ENCODE measurements at places on chromosomes 3 and 15. TPM values are rescaled to one million over a fixed set of nuclear protein-coding genes. Genes with fewer than 3 reads are reported as not detected.

The C3orf70 gene
- 2.6 TPM for total RNA-seq

The LAMB2 gene
- total RNA-seq: 1,289 TPM

The C3orf20 gene
- not detected for total RNA-seq

The CHRFAM7A gene
- 0.51 TPM for total RNA-seq

GRCh38 chr3:152927131-152927530 lies 92.2 kb downstream of the P2RY1 start:
- no peak for DNase-seq

GRCh38 chr3:13171704-13172643 lies 98.7 kb upstream of the IQSEC1 start:
- DNase-seq: no peak

DNA sequence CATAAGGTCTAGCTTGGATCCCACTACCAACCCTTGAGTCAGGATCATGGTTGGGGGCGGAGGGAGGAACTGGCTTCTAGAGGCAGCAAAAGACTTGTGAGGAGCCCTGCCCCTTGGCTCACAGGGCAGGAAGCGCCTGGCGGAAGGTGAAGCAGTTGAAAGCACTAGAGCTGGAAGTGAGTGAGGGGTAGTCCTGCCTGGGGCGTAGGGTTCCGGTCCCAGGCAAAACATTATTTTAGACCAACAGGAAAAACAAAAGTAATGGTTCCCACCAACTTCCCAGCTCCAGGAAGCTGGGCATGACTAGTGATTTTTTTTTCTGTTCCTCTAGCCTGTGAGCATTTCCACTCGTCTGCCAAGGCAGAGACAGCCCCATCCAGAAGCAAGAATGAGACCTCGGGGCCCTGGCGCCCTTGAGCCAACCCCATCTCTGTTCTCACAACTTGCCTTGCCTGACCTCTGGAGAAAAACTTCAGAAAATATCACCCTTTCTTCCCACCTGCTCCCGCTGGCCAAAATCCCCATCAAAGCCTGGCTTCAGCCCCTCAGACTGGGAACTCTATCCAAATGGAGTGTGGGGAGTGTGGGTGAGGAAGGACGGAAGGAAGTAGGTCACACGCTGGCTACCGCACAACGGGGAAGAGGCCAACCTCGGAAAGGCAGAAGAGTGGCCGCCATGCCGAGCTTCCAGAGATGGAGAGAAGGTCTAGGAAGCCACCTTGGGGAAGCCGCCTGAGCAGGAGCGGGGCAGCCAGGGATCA lies 57.5 kb downstream of the RBPMS2 start:
- peak; percentile 91 for DNase-seq

DNA sequence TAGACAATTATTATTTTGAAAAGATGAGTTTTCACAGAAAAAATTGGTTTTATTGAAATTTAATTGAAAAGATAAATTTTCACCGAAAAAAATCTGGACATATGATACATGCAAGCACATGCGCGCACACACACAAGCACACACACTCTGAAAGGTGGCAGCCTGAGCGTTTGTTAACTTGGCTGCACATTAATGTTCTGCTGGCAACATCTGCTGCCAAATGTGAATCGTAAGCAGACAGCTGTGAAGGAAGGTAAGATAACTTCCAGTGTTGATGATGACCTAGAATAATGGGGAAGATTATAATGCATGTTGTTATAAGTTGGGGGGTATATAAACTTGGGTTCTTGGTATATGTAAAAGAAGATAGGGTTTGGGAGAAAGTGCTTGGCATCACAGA lies 18.4 kb upstream of the CMTM7 start:
- no peak for DNase-seq

- DNase-seq: no peak
Observed at GRCh38 chr3:71805199-71805598, 20.3 kb upstream of the PROK2 start.

- DNase-seq: no peak
Observed at GRCh38 chr15:24054547-24055245, 367.6 kb upstream of the NDN start.

DNA sequence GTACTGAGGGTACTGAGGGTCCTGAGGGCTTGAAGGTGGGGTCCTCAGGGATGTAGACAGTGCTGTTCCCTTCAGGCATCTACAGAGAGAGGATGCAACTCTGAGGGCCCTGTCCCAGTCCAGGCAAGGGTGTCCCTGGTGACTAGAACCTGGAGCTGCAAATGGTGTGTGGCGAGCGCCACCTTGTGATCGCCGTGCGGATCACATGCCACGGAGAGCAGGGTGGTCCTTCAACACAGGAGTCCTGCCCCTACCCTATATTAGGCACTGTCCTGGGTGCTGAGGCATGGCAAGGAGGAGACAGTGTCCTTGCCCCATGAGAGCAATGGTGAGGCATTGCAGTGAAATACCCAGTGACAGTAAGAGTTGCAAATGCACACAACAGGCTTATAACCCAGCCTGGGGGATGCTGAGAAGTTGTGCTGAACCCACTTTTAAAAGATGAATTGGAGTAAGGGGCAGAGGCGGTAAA lies 23.6 kb downstream of the RHCG start:
- peak; percentile 84 for DNase-seq

GRCh38 chr3:106290304-106290997 lies 421.6 kb upstream of the CBLB start:
- DNase-seq: no peak

GRCh38 chr3:179945569-179945968 lies 91.2 kb downstream of the PEX5L start:
- DNase-seq: no peak

DNA sequence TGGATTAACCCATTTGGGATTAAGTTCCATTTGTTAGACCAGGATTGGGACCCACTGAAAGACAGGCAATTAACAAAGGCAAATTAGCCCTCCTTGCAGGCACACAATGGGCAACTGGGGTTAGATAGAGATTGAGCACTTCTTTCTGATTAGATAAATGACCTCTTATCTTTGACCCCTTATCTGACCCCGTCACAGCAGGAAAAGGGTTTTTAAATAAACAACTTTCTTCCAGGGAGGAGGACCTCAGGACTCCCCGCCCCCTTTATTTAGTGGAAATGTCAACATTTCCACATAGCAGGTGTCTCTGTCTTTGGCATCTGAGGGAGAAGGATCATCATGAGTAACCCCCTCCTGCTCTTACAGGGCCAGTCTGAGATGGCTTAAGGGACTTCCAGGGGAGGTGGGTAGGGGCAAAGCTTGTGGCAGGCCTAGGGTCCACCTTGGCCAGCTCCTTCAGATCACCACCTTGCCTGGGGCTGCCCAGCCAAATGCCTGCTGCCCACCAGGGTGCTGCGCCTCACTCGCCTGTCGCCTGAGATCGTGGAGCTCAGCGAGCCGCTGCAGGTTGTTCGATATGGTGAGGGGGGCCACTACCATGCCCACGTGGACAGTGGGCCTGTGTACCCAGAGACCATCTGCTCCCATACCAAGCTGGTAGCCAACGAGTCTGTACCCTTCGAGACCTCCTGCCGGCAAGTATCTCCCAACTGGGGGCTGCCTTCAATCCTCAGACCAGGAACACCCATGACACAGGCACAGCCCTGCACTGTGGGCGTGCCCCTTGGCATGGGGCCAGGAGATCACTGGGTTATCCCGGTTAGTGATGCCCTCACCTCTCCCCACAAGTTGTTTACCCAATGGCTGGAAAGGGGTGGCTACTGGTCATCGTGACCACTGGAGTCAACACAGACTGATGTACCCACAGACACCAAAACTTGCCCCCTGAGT lies 2.6 kb upstream of the WDR6 start:
- DNase-seq: no peak

- DNase-seq: peak; percentile 30
Observed at GRCh38 chr15:41256577-41257038, 25.5 kb downstream of the CHP1 start.

DNA sequence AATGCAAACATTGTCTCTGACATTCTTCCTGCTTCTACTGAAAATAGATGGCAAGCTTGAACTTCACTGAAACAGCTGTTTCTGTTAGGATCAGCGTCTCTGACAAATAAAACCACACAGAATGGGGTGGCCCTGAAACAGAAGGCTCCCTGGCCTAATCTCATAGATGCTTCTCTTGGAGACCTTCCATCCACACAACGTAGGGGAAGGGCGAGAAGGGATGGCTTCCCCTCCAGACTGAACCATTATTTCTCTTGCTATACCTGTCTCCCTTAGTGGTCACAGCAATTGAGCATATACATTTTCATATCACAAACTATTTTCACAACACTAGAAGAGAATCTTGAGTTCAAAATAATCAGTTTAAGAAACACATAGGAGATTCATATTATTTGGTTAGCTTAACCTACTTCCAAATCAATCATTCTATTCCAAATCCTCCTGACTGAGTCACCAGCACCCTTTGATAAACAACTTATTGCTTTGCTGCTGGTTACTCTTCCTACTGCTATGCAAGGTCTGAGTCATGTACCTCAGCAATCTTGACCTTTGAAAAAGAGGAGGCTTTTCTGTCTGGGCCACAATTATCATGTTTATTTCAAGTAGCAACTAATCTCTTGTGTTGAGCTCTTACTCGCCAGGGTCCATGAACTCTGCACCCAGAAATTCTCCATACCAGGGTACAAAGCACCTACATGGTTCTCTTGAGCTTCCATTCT lies 45.5 kb downstream of the CBLB start:
- DNase-seq: peak; percentile 62

GRCh38 chr3:156145866-156146265 lies 25.5 kb downstream of the KCNAB1 start:
- DNase-seq: no peak

GRCh38 chr15:47959617-47960413 lies 161.0 kb upstream of the SLC24A5 start:
- no peak for DNase-seq

DNA sequence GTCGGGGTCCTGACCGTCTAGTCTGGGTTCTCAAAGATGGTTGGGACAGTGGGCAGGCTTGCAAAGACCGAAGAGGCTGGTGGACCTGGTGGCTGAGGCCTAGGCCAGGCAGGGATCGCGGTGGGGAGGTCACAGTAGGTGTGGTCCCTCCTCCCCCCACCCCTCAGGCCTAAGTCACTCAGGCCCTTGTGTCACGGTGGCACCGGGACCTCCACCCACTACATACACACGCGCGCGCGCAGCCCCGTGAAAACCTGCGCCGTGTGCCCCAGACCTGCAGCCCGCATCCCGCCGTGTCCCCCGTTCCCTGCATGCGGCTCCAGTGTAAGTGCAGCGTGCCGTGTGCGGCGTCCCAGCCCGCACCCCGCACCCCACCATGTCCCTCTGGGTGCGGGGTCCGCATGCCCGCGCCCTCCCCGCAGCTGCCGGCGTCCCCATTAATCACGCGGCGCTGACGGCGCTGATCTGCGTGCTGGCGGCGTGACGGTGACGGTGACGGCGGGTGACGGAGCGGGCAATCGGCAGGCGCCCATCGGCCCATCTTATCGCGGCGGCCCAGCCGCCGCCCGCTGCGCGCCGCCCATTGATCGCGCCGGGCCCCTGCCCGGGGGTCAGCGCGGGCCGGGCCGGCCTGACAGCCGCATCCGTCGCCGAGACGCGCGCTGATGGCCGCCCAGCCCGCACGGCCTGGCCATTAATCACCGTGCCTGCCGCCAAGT lies 24.4 kb downstream of the SEC61A1 start:
- peak; percentile 58 for DNase-seq

GRCh38 chr3:71650372-71650771 lies 66.8 kb upstream of the FOXP1 start:
- DNase-seq: no peak

DNA sequence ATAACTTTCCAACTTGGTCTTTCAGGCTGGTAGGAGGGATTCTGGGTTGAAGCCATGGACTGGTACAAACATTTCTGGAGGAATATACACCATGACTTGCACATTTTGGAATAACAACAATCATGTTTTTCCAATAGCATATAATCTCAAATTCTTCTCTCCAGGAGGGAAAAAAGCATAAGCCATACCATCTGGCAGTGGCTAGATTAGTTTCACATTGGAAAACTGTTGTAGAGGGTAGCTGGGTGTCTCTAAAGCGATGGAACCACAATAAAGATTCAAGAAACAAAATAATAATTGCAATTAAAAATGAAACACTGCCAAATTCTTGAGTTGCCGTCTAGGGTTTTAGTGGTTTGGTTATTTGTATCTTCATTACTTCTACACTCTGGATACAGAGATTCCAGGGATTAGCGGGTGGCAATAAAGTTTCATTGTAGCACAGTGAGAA lies 278.5 kb upstream of the RASGRP1 start:
- DNase-seq: no peak

- peak; percentile 77 for DNase-seq
Observed at GRCh38 chr3:14780927-14781507, 37.7 kb upstream of the FGD5 start.

DNA sequence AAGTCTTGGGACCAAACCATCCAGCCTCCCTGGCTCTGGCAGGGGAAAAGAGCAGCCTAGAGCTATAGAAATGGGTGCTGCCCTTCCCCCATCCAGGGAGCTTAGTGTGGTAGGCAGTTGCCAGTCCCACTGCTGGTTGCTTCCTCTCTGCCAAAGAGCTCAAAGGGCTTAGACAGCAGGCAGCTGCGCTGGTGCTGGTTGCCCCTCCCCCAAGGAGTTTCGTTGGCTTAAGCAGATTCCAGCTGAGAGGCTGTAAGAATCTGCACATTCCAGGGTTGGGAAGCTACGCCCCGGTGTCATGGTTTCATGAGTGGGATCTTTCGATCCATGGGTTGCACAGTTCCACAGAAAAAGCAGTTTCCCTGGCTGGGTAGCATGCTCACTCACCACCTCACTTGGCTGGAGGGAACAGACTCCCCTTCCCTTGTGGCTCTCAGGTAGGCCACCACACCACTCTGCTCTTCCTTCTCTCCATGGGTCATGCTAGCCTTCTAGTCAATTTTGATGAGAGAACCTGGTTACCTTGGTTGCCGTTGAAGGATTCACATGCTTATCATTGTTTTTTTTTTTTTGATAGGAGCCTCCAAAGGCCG lies 195.1 kb downstream of the EPHA6 start:
- no peak for DNase-seq

GRCh38 chr3:141659821-141660613 lies 78.1 kb upstream of the RNF7 start:
- peak; percentile 47 for DNase-seq

DNA sequence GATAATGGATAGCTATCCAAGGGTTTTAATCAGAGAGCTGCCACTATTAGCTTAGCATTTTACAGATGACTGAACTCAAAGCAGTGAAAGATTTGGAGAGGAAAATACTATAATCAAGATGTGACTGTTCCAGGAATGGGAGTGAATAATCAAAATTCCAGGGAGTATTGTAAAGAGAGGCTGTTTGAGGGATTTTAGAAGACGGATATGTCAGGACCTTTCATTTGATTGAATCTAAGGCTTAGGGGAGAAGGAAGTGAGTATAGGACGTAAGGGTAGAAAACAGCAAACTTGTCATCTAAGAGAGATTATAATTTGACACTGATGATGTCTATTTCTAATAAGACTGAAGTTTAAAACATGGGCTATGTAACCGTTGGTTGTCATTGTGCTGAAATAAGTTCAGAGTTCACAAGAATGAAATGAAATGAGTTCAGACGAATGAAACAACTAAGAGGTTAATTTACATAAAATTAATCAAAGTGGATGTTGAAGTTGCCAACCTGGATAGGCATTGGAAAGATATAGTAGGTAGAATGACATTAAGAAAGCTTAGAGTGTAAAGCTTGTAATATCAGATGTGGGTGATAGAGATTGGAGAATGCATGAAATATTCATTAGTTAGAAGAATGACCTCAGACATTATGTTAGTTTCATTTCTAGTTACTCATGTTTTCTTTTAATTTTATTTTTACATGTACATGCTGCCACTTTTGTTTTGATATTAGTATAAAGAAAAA lies 842.8 kb downstream of the SI start:
- DNase-seq: no peak

- DNase-seq: peak; percentile 29
Observed at GRCh38 chr15:36917411-36918267, 182.7 kb downstream of the MEIS2 start.
